ENCODE measurements at places on chromosomes 7 and 10.

DNA sequence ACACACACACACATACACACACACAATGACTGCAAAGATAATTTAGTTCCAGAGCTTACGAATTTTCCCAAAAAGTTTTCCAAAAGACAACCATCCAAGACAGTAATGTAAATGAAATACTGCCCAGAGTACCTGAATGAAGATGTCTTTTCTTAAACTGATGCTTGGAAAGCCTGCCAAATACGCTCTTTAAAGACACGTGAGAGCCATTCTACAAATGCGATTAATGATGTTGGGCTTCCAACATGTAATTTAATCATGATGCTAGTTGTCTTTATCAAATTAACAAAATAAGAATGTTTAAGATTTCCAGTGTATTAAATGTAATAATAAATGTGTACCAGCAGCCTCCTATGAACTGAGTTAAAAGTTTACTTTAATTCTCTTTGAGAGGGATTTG, 11.1 kb downstream of the ERCC6 start:
- DNase-seq, result no peak

DNA sequence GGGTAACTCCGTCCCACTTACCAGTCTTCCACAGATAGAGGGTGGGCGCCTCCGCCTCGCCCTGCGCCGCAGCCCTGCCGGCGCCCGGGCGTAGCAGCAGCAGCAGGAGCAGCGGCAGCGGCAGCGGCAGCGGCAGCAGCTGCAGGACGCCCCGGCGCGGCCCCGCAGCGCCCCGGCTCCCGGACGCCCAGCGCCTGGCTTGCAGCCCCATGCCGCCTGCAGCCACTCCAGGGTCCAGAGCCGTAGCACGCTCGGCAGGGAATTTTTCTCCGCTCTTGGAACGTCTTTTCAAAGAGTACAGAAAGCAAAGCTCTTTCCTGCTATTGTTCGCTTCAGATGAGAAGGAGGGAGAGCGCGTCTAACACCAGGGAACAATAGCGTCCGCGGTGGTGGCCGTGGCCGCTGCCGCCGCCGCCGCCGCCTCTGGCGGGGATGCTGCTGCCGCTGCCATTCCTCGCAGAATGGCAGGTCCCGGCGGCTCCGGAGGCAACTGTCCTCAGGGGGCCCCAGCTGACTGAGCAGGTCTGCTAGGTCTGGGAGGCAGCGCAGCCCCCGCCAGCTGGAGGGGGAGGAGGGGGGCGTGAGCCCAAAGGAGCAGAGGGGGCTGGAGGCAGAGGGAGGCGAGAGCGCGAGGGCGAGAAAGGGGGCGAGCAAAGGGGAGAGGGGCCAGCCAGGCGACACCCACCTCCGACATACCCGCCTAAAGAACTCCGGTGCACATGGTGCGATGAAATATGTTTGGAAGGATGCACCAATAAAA, at the start of gene THSD7A:
Gene THSD7A, minus strand, starts transcription at position 463 of the 760 bp plus-strand sequence. Its CDS starts 252 bp downstream, at position 211.
- no peak for DNase-seq

- no peak for DNase-seq
Observed at GRCh38 chr7:121563177-121563576, 167.1 kb upstream of the FAM3C start.

- DNase-seq, result no peak
Observed at GRCh38 chr10:91410638-91411371, 661 bp downstream of the HECTD2 start.

DNA sequence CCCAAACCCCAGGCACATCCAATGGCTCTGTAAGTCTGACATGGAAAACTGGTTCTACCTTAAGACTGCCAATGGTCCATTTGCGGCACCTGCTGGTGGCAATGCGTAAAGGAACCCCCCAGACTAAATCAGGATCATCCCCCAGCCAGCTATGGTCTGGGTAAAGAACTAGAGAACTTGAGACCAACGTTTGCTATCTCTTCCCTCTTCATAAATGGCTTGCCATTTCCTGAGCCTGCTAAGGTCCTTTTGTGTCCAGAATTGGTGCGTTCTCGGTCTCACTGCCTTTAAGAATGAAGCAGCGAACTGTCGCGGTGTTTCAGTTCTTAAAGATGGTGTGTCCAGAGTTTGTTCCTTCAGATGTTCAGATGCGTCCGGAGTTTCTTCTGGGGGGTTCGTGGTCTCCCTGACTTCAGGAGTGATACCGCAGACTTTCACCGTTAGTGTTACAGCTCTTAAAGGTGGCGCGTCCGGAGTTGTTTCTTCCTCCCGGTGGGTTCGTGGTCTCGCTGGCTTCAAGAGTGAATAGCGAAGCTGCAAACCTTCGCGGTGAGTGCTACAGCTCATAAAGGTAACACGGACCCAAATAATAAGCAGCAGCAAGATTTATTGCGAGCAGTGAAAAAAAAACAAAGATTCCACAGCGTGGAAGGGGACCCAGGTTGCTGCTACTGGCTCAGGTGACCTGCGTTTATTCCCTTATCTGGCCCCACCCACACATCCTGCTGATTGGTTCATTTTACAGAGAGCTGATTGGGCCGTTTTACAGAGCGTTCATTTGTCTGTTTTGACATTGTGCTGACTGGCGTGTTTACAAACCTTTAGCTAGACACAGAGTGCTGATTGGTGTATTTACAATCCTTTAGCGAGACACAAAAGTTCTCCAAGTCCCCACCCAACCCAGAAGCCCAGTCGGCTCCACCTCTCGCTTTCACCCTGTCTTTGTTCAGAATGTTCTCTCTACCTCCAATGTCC, 95.4 kb downstream of the ELMO1 start:
- no peak for DNase-seq

DNA sequence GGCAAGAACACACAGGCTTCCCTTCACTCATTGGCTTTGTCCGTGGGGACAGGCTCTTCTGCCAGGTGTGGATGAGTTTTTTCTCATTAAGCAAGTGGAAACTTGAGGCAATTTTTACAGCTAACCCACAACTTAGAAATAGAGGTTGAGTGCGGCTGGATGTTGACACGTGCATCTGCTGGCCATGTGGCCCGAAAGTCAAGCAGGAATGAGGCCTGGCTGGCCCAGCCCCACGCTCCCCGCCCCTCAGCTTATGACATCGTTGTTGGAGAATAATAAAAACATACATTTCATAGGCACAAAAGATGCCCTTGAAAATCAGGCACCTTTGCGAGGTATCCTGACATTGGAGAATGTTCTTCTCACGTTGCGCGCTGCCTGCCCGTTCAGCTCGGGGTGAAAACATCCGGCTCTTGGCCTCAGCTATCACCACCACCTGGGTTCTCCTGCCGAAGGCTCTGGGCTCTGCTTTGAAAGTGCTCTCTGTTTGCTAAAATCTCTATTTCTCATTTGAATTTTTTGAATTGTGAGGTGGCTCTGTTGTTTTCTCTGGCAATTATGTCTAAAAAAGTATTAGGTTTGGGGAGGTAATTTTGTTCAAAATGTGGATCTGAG, 310.7 kb downstream of the WDR37 start:
- peak; percentile 60 for DNase-seq

DNA sequence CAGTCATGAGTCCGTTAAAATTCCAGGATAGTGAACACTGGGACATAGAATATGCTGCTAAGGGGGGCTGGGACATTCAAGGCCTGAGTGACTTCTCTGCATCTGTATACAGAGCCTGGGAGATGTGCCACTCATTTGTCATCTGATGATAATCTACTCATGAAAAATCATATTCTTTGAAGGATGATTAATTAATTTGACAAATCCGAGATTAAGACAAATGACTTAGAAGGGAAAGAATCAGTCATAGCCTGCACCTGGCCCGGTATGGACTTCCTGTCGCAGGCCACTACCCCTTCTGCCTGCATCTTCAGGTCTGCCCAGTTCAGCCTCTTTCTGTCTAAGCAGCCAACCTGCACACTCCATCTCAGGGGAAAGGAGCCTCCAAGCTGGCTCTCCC, 18.8 kb upstream of the FAM170B start:
- DNase-seq, result no peak

DNA sequence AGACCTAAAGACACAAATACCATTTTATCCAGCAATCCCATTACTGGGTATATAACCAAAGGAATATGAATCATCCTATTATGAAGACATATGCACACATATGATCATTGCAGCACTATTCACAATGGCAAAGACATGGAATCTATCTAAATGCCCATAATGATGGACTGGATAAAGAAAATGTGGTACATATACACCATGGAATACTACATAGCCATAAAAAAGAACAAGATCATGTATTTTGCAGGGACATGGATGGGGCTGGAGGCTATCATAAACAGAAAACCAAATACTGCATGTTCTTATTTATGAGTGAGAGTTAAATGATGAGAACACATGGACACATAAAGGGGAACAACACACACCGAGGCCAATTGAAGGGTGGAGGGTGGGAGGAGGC, 3.8 kb downstream of the MACC1 start:
- no peak for DNase-seq

DNA sequence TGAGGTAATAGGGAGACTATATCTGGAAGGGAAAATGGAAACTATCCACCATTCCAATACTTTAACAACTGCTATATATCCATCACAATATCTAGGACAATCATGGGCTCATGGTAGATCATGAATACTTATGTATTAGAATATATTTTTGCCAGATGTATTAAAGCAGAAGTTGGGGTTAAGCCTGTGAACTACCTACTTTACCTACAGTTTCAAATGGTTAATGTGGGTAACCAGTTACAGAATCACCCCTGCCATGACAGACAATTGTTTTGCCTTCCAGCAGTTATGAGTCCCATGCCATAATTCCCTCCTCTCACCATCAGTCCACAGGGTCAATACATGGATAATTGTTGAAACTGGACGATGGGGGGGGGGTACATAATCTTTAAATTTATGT, 29.9 kb upstream of the RAPGEF5 start:
- no peak for DNase-seq

DNA sequence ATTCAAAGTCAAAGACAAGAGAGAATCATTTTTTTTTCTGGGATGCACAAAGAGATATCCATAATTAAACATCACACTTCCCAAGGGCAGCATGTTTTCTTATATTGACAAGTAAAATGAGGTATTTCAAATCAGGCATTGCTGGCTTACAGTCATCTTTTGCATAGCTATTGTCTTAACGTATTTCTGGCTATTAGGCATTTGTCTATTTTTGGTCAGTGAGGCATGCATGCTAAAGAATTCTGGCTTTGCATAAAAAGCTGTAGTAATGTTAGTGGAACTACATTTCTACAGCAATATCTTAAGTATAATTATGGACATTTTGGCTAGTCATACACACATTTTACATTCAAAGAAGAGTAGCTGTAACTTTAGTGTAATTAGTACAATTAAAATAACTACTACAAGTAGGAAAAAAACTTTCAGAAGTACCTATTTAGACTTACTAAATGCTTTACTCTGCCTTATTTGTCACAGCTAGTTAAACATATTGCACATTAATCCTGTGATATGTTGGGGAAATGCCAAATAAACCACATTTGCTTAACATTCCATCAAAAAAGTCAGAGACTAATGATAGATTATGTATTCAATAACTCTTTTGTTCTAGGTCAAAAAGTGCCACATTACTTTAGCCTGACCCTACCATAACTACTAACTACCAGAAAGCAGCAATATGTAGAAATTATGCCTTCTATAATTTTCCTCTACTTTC, 76.4 kb downstream of the RELN start:
- no peak for DNase-seq

- peak; percentile 89 for DNase-seq
Observed at GRCh38 chr7:158443688-158444483, 143.7 kb downstream of the PTPRN2 start.

DNA sequence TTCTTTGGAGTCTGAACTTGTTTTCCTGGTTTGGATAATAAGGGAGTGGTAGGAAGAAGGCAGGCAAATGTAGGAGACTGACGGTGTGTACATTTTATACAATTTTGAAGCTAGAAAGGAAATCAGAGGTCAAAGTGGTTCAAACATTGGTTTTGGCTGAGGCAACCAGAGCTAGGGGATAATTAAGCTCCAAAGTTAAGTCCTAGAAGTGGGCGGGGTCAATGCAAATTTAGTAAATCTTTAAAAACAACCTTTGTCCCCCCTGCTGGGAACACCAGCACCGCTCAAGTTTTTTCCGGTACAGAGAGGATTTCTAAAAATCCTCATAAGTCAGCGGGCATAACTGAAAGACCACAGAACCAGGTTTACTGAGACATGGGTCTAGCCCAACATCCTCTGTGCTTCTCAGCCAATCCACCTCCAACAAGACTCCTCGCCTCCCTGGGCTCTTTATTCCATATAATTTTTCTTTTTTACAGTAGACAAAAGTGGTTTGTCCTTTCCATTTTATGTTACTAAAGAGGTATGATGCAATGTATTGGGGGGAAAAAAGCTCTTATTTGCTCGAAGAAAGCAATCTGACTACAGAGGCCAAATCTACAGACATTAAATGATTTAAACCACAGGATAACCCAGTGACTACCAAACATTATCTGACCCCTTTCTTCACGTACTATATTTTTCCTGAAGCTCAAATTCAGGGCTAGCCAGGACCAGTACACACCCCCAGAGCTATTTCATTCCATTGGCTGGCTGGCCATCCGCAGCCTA, 1.6 kb downstream of the GLUD1 start:
- no peak for DNase-seq

DNA sequence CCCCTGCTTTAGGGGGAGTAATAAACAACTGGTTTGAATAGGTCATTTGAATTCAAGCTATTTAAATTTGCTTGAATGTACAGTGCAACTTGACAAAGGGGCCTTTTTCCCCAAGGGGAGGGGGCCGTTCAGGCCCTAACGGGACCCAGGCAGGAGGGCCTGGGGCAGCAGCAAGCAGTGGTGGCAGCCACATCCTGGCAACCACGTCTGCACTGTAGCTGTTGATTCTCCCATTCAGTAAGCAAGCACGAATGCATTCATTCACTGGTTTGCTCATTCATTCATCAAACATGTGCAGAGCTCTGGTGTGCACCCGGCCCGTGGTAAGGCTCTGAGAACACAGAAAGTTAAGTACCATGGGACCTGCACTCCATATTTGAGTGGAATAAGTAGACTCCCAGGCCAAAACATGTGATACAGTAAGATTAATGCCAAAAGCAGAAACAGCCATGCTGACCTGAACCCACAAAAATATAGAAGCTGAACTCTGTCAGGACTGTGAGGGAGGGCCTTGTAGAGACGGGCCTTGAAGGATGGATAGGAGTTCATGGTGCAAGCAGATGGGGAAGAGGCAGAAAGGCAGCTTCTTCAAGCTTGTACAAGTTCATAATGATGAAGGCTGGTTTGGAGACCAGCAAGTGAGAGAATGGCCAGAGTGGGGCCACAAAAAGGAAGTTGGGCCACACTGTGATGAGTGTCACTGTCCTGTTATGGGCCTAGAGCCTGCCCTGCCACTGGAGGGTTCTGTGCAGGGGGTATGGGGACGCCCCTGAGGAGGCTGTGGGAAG, 29.3 kb upstream of the C10orf53 start:
- peak; percentile 49 for DNase-seq

DNA sequence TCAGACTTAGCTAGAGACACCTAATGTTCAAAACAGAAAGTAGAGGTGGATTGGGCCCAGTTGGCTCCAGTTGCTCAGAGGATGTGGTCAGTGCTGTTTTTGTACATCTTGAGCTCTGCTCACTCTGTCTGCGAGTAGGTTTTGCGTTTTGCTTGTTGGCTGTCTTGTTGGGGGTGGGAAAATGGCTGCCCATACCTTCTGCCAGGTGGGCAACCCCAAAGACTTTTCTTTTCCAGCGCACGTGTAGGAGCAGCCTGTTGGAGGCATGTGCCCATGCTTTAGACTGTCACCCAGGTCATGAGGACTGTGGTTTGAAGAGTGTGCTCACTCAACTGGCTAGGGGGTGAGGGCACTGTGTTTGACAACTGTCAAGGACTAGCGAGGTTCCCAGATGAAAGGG, 73.9 kb downstream of the KAT6B start:
- DNase-seq, result no peak

GRCh38 chr10:93390306-93391090, 91.6 kb downstream of the MYOF start:
- DNase-seq, result no peak

All from mesenteric fat pad (tissue), 1 donor.